ENCODE measurements at places on chromosomes 5 and 9. TPM values are rescaled to one million over a fixed set of nuclear protein-coding genes. Genes with fewer than 3 reads are reported as not detected.

The NDUFAF2 gene
- 34.2 TPM for total RNA-seq

The ADGRV1 gene
- under 0.01 TPM for total RNA-seq

The SMU1 gene
- 37.8 TPM for total RNA-seq

- peak; percentile 45 for DNase-seq
These were observed 425 bp downstream of the PTPA start for GRCh38 chr9:129111528-129112151.

DNA sequence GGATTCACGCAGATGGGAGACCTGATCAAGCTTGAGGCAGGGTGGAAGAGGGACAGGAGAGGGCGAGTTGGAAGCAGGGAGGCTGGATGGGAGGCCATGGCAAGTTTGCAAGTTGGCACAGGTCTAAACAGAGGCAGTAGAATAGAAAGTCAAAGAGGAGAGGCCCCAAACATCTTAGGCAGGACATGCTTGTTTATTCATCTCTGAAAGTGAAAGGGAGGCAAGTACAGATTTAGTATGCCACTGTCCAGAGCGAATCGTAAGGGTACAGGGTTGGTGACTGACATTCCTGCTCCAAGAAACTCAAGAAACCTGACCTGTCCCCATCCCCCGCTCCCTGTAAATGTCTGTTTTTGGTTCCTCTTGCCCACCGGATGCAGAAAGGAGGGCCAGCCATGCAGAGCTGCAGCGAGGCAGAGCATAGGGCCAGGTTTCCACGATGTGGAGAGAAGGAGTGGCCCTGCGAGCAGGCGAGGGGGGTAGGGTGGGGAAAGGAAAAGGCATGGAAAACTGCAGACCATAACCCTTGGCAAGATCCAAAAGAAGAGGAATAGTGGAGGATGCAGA is 96.2 kb upstream of the BOD1 start:
- DNase-seq = no peak

- no peak for DNase-seq
These were observed 477 bp upstream of the GBGT1 start for GRCh38 chr9:133164191-133164590.

GRCh38 chr5:150765799-150766169 is 7.0 kb upstream of the DCTN4 start:
- DNase-seq = no peak

GRCh38 chr9:27336829-27337228 is 39.9 kb upstream of the EQTN start:
- no peak for DNase-seq

DNA sequence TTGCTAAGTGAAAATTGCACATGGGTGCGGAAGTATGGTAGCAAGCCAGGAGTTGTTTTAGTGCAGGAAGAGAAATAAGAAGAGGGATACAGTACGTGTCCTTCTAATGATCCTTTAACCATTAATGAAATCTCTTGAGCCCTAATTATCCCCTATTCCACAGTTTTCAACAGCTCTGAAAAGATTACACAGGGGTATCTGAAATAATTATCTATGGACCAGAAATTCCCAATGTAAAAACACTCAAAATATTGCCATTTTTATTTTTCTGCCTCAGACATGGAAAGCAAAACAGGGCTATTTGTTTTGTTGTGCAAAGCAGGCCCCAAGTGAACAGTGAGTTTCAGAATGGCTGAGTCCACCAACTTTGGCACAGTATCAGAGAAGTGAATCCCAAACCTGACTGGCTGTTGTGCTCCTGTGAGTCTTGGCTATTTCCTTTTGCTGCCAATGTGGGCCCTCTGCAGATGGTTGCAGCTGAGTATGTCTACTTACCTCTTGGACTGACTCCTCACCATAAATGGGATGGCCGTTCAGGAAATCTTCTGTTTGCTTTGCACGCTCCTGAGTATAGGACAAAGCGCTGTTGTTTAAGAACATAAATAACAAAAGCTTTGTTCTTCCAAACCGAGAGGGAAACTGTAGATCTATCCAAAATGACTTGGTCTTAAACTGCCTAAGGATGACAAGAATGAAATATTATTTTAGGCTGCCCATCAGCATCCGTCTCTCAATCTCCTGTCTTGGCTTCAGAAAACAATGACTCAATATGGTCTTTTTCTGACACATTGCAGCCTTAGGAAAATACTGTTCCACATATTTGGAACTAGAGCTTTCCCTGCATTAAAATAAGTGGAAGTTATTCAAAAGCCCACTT is 204.1 kb downstream of the DEPDC1B start:
- DNase-seq = no peak

GRCh38 chr5:21237461-21237860 is 1249.5 kb upstream of the CDH18 start:
- no peak for DNase-seq

DNA sequence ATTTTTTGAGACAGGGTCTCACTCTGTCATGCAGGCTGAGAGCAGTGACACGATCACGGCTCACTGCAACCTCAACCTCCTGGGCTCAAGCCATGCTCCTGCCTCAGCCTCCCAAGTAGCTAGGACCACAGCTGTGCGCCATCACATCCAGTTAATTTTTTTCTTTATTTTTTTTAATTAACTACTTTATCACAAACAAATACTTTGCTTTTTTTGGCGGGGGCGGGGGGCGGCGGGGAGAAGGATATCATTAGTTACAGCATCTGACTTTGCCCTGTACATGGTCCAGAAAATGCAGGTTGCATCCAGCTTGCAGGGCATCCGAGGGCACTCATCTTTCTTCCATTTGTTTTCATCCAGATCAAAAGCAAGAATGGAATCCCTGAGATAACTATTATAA is 201.8 kb upstream of the IER5L start:
- no peak for DNase-seq

DNA sequence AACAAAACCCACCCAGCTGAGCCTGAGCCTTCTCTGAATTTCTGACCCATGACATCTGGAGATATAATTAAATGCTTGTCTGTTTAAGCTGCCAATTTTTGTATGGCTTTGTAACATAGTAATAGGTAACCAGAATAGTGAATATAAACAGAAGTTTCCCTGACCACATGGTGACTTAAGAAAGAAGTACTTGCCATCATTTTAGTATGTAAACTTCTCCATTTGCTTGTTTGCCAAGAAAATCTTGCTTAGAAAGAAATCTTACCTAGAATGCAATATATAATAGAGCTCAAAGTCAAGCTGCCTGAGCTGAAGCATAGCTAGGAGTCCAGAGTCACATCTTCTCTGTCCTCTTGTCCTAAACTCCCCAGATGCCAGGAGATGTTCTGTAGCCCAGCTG is 117.0 kb downstream of the PCSK1 start:
- DNase-seq = peak; percentile 68

Data from IMR-90 (cell line).